Kidney (tissue), 22 donors: ENCODE measurements at places on chromosomes 2 and 18. TPM values are rescaled to one million over a fixed set of nuclear protein-coding genes. Genes with fewer than 3 reads are reported as not detected.

- DNase-seq = no peak
Measured at GRCh38 chr2:234753701-234754100, 198.1 kb upstream of the SH3BP4 start.

DNA sequence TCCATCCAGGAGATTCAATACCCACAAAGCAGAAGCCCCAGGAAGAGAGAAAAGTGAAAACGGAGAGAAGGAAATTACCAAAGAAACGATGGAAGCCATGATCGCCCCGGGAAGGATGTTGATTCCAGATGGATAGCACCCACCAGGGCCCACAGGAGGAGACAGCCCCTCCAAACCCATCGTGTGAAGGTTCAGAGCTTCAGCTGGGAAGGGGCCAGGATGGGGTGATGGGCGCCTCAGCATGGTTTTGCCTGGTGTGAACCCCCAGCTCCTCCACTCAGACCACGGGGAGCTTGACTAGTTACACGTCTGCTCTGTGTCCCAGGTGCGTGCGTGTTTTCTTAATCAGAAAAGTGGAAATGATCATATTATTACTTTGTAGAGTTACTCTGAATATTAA is 264.5 kb downstream of the EIPR1 start:
- DNase-seq = no peak

DNA sequence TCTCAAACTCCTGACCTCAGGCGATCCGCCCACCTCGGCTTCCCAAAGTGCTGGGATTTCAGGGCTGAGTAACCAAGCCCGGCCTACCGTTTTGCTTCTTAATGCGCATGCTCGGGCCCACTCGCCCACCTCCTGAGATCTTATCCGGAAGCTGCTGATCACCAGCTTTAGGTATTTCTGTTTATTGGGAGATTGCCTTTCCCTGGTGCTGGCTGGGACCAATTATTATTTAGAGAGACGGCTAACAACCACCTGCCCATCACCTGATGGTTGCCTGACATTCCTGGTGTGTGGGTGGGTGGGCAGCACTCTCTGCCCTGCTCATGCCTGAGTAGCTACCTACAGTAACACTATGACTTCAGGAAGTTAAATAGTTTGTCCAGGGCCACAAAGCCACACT is 56.3 kb upstream of the ZNF532 start:
- no peak for DNase-seq

DNA sequence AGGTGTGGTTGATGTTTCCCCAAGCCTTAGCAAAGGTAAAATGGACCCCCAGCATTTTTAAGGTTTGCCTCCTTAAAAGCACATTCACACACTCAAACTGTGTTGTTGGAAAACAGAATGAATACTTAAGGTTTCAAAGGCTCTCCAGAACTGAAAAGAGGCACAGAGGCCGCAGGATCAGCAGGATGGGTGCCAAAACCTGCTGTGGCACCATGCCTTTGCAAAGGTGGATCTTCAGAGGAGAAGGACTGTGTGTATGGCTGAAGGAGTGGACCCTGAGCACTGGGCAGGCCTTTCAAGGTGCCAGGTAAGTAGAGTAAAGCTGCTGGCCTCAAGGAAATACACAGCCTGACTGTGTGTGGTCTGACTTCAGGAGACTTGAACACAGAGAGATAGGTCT is 127.3 kb downstream of the XRCC5 start:
- DNase-seq = no peak

- no peak for DNase-seq
Measured at GRCh38 chr2:231992888-231993287, 31.4 kb downstream of the DIS3L2 start.

- no peak for DNase-seq
Measured at GRCh38 chr2:64784168-64785061, 130.7 kb upstream of the SERTAD2 start.

DNA sequence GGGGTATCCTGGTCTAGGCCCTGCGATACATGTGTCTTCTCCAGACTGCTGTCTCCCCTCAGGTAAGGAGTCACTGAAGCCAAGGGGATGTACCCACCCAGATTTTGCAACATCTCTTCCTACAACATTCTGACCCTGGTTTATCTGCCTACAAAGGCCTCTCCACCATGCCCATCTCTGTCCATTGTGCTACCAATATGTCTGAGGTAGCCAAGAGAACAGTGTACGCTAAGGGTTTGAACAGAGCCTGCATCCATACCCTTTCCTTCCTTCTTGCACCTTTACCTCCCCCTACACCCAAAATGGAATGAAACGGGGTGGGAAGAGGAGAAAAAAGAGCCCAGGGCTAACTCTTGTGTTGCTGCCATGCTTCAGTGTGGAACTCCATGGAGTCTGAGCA is 11.9 kb downstream of the ZC3H15 start:
- DNase-seq = no peak

DNA sequence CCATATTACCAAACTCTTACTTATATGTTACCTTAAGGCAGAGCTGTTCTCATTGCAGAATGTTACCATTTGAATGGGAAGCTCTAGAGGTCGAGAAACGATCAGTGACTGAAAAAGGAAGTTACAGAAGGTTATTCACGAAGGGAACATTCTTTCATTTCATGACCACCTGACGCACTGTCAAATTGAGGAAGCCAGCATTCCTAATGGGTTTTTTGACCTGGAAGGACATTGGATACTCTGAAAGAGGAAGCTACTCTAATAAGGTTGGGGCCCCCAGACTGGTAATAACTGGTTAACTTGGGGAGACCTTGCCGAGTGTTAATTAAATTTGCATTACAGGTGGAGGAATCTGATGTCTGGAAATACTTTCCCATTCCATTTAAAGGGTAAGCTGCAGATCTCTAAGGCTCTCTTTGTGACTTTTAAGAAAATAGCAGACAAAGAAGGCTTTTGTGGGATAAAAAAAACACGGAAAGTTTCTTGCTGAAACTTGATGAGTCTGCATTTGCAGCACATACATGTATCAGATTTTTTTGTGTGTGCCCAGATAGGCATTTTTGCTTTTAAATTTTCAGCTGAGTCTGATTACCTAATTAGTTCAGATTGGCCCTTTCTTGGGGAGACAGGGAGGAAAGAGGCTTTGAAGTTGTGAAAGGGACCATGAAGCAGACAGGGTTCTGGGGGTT is 137.1 kb downstream of the LTBP1 start:
- peak; percentile 72 for DNase-seq

ANKAR gene
- total RNA-seq = 12.4 TPM

SCN7A gene
- 3.6 TPM for total RNA-seq

TUBA3E gene
- total RNA-seq = not detected

SLC40A1 gene
- total RNA-seq = 78.4 TPM
